ENCODE measurements at places on chromosomes 13 and 19.

DNA sequence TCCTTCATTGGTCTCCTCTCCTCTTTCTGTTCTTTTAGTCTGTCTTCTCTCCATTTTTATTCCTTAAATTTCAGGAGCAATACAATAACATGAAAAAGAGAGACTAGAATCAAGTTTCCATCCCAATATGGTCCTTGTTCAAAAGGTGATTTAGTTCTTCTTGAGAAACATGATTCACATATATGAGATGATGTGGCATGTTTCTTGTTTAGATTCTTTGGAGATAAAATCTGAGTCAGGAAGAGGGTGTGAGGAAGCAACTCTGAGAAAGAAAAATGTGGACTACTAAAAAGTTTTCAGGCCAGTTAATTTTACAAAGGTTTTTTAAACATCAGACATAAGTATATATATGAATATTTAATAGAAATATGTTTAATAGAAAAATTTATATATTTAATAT, 231.4 kb downstream of the OXGR1 start:
- no peak for DNase-seq

DNA sequence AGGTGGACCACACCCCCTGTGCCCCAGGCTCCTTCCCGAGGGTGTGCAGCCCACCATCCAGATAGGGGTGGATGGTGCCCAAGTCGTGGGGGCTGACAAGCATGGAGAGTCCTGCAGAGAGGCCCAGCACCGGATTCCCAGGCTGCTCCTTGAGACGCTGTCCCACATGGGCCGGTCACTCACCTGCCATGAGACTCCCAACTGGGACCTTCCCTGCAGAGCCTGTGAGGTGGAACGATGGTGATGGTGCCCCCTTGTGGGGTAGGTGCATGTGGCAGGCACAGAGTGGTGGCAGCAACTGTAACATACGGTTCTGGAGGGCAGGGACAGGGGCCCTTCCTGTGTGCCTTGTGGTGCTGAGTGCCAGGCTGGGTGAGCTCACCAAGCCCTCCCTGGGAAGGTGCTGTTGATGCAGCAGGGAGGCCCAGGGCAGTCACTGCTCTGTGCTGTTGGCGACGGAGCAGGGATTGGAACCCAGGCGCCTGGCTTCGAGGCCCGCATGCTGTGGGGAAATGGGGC, 33.1 kb downstream of the PPP1R37 start:
- peak; percentile 59 for DNase-seq

- peak; percentile 80 for DNase-seq
Measured at GRCh38 chr19:37932985-37933936, 26.3 kb downstream of the SIPA1L3 start.

DNA sequence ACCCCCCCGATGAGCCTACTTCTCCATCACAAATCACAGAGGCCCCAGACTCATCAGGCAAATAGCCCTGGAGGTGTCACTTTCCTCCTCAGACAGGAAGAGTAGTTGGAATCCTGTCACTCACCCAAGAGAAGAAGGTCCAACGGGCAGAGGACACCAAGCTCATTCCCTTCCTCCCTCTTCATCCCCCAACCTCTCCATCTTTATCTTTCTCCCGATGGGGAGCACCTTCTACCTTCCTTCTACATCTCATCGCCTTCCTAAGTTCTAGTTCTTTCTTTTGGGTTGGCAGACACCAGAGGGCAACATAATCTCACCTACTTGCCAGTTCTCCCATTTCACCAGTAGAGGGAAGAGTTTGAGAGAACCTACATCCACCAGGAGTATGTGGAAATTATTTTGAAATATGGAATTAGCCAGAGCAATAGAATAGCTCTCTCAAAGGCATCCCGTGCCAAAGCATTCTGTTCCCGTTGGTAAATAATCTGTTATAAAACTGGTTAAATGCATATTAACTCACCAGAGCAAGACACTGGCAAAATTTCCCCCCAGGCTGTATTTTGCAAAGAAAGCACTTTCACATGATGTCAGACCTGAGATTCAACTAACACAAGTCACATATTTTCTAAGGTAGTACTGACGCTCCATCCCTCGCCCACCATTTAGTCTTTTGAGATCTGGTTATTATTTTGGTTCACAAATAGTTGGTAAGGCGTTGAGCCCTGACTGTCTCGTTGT, 55.0 kb downstream of the ZIC5 start:
- peak; percentile 73 for DNase-seq

GRCh38 chr13:28425793-28426192, 69.1 kb downstream of the FLT1 start:
- no peak for DNase-seq

DNA sequence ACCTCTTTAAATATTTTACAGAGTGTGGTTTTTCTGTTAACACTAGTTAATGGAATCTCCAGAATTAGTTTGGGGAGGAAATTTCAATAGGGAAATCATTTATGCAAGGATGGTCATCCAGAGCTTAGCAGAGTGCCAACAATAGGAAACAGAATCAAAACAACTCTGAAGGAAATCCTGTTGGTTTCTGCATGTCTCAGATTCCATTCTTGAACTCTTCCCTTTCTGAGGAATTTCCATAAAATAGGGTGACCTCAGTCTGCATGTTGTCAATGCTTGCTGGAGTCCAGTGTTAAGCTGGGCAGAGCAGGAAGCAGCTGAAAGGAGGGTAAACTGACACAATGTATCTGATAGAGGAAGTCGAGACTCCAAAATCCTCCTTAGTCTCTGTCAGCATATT, 16.9 kb downstream of the CBY2 start:
- no peak for DNase-seq

DNA sequence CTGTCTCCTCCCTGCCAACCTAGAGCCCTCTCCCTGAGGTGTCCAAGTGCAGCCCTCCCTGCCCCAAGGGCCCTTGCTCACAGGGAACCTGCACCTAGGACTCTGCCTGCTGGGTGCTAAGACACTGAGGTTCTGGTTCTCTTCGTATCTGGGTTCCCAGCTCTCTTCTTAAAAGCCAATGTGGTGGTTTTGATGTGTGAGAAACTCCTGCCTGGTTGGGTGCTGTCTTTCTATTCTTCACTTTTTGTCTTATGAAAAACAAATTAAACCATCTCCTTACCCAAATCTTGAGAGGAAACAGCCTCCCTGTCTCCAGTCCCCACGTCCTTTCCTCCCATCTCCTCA, 4.3 kb upstream of the KMT2B start:
- no peak for DNase-seq

DNA sequence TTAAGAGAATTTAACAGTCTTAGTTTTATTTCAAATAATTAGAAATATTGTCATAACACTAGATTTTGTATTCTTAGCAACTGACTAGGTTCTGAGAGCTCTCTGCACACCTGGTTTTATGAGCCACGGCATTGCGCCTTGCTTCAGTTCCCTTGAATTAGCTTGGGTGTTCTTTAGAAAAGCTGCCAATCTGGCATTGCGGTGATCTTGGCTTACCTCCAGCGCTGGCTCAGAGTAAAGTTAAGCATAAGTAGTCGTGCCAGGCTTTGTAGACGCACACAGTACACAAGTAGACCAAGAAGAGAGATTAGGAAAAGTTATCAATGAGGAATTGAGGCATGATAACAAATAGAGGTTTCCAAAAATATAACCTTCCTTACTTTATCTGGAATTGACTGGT, 45.7 kb downstream of the TPP2 start:
- DNase-seq: no peak

- peak; percentile 41 for DNase-seq
Measured at GRCh38 chr13:21557995-21558394, 46.0 kb downstream of the MICU2 start.

DNA sequence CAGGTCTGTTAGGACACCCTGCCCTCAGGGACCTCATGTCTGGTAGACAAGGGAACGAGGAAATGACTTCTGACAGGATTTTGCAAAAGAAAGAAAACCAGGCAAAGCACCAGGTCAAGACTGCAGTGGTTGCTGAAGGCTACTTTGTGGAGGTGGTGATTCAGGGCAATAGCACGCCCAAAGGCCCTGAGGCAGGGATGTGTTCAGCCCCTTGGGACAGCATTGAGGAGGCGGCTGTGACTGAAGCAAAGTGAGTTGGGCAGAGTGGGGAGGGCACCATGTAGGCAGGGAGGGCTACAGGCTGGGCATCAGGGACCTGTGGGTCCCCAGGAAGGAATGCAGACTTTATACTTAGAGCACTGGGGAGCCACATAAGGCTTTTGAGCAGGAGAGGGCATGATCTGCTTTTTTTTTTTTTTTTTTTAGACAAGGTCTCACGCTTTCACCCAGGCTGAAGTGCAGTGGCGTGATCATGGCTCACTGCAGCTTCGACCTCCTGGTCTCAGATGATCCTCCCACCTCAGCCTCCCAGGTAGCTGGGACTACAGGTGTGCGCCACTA, 10.8 kb upstream of the HOMER3 start:
- no peak for DNase-seq

GRCh38 chr19:53553865-53554791, 16.2 kb downstream of the ZNF331 start:
- DNase-seq: no peak

- no peak for DNase-seq
Measured at GRCh38 chr13:95007322-95007721, 293.9 kb downstream of the ABCC4 start.

DNA sequence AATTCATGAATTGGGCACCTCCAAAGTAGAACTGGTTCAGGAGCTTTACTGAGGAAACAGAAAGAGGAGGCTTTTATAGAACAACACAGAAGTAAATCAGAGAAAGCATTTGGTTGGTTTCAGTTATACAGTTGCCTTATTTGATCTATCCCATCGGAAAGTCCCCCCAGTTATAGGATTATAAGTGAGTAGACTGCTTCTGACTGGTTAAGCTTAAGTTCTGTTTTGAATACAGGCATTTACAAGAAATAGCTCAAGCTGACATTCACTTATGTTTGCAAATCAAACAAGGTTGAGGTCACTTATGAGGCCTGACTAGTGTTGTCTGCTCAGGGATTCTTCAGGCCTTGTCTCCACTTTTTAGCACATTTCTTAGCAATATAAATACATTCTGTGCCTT, 857.4 kb downstream of the EFNB2 start:
- DNase-seq: no peak

Data from ACHN (cell line).